ENCODE measurements at places on chromosomes 12 and 14.

- DNase-seq = peak; percentile 47
These were observed 90.5 kb upstream of the FOXN3 start for GRCh38 chr14:89507521-89507920.

GRCh38 chr14:65033181-65033580, 46.5 kb downstream of the FNTB start:
- DNase-seq = no peak

DNA sequence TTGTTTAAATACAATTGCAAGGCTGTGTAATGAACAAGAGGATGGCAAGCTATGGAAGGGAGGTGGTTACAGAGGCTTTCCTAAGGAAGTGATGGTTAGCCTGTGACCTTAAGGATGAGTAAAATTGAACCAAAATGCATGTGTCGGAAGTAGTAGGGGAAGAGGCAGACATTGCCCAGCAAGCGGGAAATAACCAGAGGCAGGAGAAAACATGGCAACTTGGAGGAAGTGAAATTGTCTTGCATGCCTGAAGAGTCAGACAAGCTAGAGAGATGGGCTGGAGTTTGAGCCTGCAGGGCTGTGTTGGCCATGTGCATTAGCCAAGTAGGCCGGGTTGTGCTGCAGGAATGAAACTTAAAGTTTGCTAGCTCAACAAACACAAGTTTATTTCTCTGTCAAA, 96.2 kb downstream of the BTG1 start:
- peak; percentile 44 for DNase-seq

DNA sequence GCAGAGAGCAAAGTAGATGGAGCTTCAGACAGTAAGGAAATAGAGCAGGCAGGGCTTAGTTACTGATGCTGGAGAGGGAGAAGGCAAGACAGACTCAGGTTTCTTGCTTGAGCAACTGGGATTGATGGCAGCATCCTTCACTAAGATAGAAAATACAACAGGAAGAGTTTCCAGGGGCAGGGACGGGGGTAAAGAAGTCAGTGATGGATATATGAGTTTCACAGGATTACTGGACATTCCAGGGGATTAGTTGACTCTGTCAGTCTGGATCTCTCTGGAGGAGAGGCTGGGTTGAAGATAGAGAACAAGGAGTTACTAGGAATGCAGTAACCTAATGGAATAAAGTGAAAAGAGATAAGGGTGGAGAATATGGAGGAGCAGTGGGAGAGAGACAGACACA, 74.5 kb upstream of the ATF1 start:
- no peak for DNase-seq

GRCh38 chr14:50103558-50103957, 12.8 kb downstream of the VCPKMT start:
- no peak for DNase-seq

- DNase-seq = no peak
These were observed 10.3 kb upstream of the LRRC23 start for GRCh38 chr12:6894321-6894720.

GRCh38 chr14:79351011-79351410, 860.3 kb downstream of the DIO2 start:
- DNase-seq = no peak

DNA sequence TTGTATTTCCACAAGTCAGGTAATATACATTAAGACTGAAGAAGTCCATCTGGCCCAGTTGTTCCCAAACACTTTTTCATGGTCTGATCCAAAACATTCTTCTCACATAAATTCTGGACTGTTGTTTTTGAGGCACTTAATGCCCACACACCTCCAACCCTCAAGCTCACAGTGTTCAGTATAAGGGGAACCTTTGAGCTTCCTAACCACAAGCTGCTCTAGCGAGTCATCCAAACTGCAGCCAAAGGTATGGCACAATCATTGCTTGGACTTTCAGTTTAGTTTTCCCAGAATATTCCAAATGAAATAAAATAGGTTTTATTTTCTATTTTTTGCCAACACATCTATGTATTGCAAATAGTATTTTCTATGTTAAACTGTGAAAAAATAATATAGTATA, 103.0 kb downstream of the PUS7L start:
- DNase-seq = no peak

- no peak for DNase-seq
These were observed 136.8 kb upstream of the EEA1 start for GRCh38 chr12:93065896-93066295.

DNA sequence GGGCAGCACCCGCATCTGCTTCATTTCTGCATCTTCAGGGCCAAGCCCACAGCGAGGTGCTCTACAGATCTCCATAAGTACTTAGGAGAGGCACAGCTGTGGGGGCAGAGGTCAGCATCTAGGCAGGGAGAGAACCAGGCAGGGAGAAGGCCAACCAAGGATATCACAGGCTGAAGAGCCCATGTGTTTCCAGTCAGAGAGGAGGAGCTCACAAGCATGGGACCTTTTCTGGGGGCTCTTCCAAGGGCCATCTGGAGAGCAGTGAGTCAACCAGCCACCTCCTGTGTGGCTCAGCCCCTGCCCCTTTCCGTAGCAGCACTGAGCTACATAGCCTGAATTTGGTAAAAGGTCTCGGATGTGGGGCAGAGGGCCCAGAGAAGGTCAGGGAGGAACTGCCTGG, 78.5 kb downstream of the ARL6IP4 start:
- no peak for DNase-seq

- DNase-seq = no peak
These were observed 45.9 kb upstream of the PAPLN start for GRCh38 chr14:73191441-73191840.

DNA sequence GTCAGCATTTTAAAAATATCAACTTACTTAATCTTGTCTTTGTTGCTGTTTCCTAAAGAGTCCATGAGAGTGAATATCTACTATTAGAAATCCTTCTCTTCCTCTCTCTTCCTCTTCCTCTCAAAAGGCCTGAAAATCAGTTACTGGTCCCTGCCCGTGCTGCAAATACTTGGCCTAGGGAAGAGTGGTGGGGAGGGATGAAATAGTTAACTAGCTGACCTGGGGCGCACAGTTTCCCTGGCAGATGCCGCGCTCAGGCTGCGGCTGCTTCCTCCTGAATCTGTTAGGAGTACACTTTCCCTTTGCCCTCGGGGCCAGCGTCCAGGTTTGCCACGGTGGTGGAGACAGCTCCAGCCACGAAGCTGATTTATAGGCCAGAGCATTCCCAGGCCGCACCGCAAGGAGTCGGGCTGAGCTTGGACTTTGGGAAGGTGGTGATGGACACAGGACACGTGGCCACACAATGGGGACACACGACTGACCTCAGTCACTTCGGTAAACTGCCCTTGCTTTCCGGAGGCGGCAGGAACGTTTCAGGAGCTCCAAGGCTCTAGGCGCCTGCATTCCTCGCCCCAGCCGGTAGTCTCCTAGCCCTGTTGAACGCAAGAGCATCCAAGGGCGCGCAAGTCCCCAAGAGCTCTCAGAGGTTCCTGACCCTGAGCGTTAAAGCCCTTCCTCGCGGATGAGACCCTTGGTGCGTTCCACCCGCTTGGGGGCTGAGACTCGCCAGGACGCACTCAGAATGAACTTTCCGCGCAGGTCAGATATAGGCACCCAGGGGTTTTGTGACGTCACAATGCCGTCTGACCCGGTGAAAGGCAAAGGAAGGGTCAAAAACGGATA, 7.1 kb upstream of the ASCL1 start:
- peak; percentile 31 for DNase-seq

GRCh38 chr14:105436402-105436801, 16.8 kb downstream of the MTA1 start:
- DNase-seq = no peak

DNA sequence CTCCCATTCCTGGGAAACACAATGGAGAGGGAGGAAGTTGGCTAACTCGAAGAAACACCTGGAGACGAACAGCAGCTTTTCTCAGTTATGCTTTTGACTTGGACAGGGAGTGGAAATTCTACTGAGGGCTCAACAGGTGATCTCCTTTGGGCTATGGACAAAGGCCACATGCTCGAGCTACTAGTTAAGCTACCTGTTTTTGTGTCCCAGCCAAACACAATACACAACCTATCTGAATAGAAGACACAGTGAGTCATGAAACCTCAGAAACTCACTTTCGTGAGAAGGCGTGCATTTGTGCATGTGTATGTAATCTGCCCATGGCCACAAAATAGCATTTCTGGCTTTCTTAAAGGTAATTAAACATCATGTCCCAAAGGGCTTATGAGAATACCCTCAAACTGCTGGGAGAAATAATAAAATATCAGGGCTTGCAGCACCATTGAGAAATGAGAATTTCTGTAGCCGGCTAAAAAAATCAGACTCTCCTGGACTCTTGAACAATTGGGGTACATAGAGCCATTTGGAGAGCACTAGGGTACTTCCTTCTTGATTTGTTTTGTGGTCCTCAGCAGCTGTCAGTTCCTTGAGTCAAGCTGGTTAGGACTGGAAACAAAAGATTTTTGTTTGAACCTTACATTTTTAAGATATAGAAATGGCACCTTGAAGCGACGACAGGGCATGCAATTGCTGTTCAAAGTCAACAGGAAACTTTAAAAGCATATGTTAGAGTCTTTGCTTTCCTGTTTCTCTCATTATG, 85.5 kb upstream of the PTHLH start:
- DNase-seq = no peak

GRCh38 chr14:100862277-100862676, 36.4 kb downstream of the MEG3 start:
- no peak for DNase-seq

DNA sequence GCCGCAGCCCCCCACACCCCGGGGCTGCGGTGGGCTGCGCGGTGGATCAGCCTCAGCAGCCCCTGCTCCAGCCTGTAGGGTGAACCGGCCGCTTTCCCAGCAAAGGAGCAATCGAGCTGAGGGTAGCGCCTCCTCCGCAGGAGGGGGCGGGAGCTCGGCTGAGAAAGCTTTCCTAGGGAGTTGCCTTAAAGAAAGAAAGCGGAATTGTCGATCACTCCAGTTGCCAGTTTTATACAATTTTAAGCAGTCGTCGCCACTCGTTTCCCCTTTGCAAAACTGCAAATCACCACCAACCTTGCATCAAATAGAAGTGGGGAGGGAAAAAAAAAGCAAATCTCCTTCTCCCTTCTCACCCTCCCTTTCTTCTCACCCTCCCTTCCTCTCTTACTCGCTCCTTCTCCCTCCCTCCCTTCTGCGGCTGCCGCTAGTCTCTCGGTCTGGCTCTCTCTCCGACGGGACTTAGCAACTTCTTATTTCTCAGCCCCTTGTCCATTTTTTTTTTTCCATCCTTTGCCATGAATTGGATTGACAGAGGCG, at the start of gene PDE3A:
Gene PDE3A (plus strand): TSS at position 424 of the 537 bp plus-strand sequence. CDS start 748 bp downstream, outside the sequence.
- DNase-seq = peak; percentile 2

DNA sequence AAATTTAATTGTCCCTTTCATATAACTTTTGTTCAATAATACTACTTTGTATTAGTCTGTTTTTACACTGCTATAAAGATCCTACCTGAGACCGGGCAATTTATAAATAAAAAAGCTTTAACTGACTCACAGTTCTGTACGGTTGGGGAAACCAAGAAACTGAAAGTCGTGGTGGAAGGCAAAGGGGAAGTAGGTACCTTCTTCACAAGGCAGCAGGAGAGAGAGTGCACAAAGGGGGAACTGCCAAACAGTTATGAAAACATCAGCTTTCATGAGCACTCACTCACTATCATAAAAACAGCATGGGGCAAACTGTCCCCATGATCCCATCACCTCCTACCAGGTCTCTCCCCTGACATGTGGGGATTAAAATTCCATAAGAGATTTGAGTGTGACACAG, 1069.0 kb downstream of the FSCB start:
- DNase-seq = no peak

- no peak for DNase-seq
These were observed 827 bp upstream of the TEDC1 start for GRCh38 chr14:105490267-105490571.

DNA sequence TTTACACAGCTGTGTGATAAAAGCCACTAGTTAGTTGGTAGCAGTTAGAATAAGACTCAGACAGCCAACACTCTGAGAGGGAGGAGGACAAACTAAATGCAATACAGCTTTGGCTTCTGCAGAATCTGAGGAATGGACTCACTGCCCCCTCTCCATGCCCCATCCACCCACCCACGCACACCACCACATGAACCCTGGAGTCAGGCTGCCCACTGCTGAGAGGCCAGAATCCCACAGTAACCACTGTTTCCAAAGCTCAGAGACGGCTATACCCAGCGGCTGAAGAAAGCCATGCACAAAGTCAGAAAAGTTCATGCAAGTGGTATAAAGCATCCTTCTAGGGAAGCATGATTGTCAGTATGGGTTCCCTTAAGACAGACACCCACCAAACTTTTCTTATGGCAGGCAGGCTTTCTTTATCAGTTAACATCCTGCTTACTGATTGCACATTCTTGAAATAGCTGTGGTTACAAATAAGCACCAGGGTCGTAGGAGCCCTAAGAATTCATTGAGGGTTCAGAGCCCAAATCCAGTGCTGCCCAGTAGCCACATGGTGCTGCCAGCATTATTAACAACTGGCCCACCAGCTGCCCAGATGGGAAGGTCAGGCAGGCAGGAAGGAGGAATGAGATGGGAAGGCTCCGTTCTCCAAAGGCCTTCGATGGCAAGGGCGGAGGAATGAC, 61.5 kb downstream of the NT5DC3 start:
- DNase-seq = no peak

GRCh38 chr12:57385586-57385985, 45.3 kb downstream of the R3HDM2 start:
- DNase-seq = peak; percentile 20

DNA sequence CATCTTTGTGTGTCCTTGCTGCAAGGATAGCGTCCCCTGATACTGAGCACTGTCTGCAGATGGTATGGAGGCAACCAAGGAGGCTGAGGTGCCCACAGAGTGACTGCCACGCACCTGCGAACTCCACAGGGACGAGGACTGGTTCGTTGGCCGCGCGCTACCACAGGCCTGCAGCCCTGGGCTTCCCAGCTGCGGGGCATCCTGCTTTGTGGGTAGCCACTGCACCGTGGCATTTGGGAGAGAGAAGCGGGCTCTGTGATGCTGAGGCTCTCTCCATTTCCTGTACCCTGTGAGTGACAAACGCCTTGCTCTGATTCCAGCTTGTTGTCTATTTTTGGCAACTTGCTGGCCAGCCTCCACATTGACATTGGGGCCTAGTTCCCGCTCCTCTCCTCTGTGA, 76.3 kb downstream of the SLC15A4 start:
- DNase-seq = no peak

DNA sequence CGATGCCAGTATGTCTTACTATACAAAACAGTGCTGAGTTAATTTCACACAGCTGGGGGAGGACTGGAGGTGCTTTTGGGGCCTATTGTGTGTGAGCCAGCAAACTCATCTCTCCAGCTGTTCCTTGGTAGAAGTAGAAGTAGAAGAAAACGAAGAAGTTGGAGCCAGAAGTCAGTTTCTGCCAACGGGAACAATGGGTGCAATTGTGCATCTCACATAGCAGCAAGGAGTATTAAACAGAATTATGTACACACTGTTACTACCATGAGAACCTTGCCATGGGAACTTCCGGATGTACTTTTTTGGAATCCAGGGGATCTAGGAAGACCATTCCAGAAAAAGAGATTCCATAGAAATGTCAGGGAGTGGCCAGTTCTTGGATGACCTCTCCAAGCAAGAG, 88.6 kb downstream of the VCPKMT start:
- no peak for DNase-seq

GRCh38 chr12:48221645-48222044, 18.6 kb upstream of the OR10AD1 start:
- DNase-seq = no peak

GRCh38 chr12:3255057-3255456, 177.9 kb downstream of the TSPAN9 start:
- DNase-seq = no peak
